ENCODE measurements at places on chromosomes 11 and 22.

DNA sequence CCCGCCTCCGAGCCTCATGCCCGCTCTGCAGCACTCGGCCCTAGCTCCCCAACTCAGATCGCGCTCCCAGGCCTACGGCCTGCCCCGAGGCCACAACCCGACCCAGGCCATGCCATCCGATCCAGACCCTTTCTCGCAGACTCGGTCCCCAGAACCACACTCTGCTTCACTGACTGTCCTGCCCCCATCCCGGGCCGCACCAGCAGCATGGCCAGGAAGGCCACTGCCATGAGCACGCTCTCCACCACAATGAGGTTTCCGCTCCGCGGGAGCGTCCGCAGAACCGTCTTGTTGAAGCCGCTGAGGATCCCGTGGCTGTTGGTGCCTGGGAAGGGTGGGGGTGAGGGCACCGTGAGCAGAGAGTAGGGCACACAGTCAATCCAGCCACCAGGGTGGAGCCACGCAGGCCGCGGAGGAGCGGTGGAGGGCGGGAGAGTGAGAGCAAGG lies 6.4 kb downstream of the UNC93B1 start:
- DNase-seq, result no peak

GRCh38 chr22:44671742-44672141 lies 30.3 kb upstream of the PRR5 start:
- DNase-seq, result no peak

- no peak for DNase-seq
Observed at GRCh38 chr11:84990141-84990540, 637.0 kb downstream of the DLG2 start.

- no peak for DNase-seq
Observed at GRCh38 chr11:20584093-20584774, 15.2 kb upstream of the SLC6A5 start.

DNA sequence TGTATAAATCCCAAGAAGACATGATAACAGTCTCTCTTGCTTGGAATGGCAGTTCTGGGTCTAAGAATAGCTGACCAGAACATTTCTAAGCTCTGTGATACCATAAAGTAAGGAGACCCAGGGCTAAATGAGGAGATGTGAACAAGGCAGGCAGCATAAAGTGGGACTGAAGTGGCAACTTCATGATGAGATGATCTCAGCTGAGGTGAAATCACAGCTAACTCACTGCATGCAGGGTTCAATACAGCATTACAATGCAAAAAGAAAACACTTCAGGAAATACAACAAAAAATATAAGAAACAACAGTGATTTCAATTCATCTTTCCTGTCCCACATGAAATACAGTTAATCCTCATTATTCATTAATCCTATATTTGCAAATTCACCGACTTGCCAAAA lies 44.6 kb downstream of the MRE11 start:
- no peak for DNase-seq

DNA sequence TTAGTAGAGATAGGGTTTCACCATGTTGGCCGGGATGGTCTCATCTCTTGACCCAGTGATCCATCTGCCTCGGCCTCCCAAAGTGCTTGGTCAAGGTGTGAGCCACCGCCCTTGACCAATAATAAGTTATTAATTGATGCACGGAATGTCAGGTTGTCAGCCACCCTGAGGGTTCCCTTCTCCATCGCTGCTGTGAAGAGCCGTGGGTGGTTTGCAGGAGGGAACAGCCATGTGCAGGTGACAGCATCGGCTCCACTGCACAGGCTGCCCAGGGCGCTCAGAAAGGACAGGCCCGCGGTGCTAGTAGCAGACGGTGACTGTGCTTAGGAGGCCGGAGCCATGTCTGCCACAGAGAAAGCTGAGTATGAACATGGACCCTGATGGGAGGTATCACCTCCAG lies 814.0 kb downstream of the BRD1 start:
- DNase-seq, result no peak

DNA sequence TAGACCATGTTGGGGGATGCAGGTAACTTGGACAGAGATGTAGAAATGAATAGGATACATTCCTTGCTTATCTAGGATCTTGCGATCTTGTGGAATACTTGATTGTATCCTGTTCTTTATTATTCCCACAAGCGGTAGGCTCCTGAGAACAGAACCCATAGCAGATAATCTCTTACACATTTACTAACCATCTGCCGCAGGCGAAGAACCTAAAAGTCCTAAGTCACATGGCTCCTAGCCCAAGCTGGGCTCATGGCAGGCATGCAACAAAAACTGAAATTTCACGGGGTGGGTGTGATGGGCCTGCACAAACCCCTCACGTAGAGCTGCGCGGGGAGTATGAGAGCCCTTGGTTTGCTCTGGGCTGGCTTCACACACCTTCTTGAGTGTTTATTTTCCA lies 177.4 kb upstream of the NECTIN1 start:
- no peak for DNase-seq

- DNase-seq, result no peak
Observed at GRCh38 chr11:66121466-66121865, 51.4 kb downstream of the PACS1 start.

GRCh38 chr11:126157326-126158030 lies 54.0 kb downstream of the RPUSD4 start:
- no peak for DNase-seq

GRCh38 chr11:57482782-57483561 lies 22.6 kb downstream of the RTN4RL2 start:
- DNase-seq, result no peak
